ENCODE measurements at places on chromosomes 11 and 22.

DNA sequence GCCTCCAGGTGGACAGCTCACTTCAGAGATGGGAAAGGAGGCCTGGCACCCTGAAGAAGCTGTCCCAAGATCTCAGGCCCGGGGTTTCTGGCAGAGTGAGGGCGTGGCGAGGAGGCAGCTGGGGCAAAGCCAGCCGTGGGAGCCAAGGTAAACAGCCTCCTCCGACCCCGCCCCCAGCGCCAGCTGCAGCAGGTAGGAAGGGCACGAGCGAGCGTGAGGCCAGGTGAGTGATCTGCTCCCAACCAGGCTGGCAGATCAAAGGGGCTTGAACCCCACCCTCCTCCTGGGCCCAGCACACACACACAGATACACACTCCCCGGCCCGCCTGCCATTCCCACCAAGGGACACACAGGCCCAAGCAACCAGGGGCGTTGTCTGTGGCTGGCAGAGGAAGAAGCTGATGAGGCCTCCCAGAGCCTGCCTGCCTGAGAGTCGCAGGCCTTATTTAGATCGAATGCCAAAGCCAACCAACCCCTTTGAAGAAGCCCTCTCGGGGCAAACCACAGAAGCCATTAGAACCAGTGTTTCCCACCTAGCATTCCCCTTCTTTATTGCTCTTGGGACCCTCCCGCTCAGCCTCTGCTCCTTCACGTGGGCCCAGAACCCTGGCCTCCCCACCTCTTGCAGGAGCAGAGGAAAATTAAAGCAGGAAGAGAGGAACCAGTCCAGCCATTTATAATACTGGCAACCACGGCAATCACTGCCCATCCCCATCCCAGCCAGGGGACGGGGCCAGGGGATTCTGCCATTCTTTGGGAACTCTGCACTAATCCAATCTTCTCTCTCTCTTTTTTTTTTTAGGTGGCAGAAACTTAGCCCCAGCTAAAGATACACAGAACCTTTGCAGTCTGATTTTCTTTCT is 5.0 kb downstream of the PDGFB start:
- no peak for DNase-seq

DNA sequence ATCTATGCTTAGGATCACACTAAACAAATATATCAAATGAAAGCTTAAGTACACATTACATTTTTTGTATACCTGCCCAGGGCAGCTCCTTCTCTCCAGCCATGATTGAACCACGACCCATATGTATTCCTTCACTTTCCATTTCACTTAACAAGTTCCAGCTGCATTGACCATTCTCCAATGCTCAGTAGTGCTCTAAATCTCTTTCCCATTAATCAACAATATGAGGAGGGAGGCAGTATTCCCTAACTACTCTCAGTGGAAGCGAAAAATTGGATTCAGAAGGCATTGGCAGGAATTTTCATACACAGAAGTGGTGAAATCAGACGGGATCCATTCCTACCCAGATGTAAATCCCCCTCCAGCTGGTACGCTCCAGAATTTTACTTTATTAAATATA is 372.0 kb upstream of the LUZP2 start:
- DNase-seq = no peak

- no peak for DNase-seq
Measured at GRCh38 chr11:117816846-117817367, 7.6 kb downstream of the FXYD2 start.

DNA sequence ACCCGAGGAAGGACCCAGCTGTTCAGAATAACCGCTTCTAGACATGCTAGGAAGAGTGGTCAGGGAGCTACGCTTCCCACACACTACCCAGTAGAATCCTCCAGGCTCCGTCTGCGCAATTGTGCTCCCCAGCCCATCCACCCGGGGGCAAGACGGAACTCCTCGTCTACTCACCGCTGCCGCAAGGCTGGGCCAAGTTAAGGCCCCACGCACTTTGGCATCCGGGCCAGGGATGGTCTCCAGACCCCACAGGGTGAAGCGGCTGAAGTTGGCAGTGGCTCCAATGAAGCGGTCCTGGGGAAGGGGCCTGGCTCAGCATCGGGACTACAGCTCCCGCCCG is 757 bp downstream of the RNASEH2C start:
- no peak for DNase-seq

DNA sequence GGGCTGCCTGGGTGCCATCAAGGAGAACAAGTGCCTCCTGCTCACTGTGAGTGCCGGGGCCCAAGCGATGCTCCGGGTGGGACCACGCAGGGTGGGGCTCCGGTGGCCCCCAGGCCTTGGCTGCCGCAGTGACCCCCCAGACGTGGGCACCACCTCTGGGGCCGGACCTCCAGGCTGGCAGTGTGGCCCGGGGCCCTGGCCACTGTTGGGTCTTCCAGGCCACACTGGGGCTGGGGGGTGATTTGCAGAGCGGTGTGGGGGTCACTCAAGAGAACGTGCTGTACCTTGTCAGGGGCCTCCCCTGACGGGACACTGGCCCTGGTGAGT is 20.0 kb downstream of the TSPAN4 start:
- DNase-seq = no peak

DNA sequence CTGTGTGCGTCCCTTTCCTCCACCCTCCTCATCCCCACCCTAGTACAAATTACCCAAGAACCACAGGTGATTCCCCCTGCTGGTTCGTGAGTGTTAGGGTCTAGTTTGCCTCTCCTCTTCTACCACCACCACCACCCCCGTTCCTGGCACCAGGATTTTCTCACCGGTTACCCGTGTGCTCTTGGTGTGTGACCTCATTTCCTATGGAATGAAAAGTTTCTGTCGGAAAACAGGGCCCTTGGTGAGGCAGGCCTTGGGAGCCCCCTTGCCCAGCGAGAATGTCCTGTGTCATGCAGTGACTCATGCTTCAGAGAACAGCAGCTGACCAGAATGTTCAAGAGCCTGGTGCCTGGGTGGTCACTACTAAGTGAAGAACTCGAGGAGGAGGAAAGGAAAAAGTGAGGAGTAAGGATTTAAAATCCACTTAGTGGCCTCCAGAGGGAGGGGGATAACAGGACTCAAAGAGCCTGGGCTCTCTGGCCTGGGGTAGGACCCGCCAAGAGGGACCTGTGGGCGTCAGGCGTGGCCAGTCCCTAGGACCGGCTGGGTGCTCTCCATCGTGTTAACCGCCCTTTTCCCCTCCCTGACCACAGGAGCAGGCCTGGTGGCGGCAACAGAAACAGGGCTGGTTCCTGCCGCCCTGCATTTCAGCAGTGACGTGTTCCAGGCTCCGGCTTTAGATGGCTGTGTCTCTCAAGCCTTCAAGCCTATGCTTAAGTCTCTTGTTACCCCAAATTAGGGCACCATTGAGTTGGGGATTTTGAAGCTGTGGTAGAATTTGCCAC is 30.2 kb downstream of the C22orf31 start:
- no peak for DNase-seq

GRCh38 chr11:75475767-75476650 is 43.0 kb upstream of the KLHL35 start:
- no peak for DNase-seq

- no peak for DNase-seq
Measured at GRCh38 chr11:62432695-62433094, 13.9 kb downstream of the SCGB1A1 start.

DNA sequence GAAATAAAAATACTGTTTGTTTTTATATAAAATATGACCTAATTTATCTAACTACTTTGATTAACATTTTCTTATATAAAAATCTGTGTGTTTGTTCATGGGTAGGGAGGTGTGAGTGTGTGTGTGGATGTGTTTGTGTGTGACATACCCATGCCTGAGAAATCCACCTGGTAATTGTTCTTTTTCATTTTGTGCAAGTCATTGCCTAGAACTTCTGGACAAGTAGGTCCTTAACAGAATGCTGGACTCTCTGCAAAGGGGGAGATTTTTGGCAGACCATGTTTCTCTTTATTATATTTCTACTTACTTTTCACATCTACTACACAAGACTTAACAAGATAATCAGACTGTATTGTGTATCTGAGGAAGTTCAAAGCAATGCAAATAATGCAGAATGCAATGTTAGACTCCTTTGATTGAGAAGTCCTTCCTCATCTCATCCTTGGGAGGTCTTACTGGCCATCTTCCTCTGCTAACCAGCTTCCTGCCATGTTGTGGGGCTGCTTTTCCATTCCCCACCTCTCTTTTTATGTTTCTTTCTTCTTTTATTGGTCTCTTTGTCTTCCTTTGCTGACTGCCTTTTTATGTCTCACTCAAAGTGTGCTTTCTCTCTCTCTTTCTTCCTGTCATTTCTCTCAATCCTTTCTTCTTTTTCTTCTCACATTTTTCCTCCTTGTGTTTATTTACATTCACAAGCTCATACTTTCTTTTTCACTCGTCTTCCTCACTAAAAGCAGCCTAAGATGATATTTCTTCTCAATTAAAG is 1017.0 kb upstream of the CNTN5 start:
- DNase-seq = no peak

DNA sequence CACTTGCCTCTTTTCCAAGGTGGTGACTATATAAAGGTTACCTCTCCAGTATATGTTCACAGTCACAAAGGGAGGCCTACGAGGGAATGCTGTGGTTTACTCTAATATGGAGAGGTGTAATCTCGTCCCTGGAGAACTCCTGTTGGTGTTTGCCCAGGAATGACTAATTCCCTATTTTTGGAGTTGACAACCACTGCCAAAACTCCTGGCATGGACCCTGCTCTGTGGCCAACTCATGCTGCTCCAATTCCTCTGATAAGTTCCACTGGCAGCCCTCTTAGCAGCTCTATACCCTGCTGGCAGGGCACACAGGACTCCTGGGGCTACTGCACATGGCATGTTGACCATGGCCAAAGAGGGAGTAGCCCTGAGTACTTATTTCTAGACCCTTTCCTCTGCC is 418.7 kb upstream of the ANO5 start:
- DNase-seq = no peak

GRCh38 chr22:46007848-46008261 is 30.9 kb upstream of the WNT7B start:
- no peak for DNase-seq

GRCh38 chr11:68142441-68143309 is 21.5 kb upstream of the CHKA start:
- DNase-seq = no peak

DNA sequence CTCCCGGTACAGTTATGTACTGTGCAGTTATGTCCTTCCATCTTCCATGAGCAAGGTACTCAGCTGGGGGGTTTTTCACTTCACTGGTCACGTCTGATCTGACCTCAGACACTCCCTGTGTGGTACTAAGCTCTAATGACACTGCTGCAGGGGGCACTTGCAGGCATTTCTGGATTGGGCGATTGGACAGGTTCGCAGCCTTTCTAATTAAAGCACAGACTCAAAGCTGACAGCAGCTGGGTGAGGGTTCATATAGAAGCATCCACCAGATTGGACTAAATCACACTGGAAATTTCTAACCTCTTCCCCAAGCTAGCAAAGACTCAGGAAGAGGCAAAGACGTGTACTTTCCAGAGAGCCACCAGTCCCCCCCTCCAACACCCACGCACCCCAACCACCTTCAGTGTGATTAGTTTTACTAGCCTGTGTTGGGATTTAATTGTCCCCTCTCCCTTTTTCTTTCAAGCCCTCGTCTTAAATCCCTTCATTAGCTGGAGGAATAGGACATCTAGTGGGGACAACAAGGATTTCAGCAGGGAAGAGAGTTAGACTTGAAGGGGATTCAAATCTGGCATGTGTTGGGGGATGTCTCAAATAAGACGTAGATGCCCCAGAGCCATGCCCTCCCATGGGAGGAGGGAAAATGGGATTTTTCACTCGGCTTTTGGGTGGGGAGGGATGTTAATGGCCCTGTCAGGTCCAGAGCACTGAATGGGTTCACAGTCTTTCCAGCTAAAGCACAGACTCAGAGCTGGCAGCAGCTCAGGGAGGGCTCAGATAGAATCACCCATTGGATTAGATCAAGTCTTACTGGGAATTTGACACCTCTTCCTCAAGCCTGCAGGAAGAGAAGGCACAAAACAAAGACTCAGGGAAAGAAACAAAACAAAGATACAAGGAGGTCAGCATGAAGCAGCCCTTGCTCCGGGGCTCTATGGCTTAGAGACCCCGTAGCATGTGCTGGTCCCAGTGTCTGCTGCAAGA is 10.9 kb downstream of the INS start:
- DNase-seq = no peak

DNA sequence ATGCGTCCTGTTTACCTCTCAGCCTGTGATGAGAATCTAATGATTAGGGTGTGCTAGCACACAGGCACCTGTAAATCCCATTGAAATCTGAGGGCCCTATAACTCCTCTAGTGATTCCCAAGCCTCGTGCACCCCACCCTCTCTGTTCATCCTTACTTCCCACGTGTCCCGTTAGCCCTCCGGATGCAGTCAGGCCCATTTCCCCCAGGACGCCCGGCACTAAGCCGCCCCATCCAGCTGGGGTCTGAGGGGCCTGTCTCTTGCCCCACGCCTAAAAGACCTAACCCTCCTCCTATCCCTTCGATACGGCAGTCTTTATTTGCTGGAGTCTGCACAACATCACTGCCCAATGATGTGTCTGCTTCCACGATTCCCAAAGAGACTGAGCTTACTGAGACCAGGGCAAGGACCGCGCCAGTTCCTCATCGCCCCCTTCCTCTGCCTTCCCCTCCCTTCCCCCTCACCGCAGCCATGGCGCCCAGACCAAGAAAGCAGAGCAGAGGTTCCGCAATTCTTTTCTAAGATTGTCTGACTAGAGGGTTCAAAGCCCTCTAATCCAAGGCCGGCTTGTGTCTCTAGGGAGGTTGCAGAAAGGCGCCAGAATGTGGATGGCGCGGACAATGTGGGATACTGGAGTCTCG is 1.1 kb upstream of the FADS2 start:
- DNase-seq = no peak

DNA sequence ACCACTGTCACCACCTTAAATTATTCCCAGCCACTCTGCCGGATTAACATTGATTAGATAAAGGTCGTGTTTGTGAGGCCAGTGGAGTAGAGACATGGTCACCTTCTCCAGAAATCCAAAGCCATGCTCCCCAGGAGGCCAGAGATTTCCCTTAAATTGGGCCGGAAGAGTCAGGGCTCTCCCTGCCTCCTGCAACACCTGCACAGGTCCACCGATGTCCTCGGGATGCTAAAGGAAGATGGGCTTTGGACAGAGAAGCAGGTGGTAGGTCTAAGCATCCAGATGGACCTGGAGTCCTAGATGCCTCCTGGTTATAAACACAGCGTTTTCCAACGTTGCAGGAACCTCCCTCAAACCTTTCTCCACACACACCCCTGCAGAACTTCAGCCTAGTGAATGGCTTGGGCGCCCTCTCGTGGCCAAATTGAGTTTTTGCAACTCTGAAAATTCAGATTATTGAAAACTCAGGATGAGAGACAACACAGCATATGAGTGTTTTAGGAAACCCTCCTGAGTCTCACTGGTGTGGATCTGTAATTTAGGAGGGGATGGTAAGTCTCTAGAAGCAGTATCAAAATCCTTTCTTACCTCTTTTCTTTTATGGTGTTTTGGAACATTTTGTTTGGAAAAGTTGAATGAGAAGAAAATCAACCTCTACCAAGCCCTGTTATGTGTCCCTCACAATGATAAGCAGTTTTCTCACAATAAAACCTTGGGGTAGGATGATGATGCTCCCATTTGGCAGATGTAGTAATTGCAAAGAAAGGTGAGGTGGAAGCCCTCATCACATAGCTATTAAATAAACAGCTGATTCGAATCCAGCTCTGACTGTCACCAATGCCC is 109.6 kb downstream of the RRAS2 start:
- peak; percentile 65 for DNase-seq

All from effector memory CD4-positive, alpha-beta T cell (primary cell).